ENCODE measurements at places on chromosomes 1 and 21.

- peak; percentile 46 for DNase-seq
Observed at GRCh38 chr1:229258031-229258756, 12.7 kb upstream of the RAB4A start.

- DNase-seq: no peak
Observed at GRCh38 chr1:245516284-245516759, 361.5 kb downstream of the KIF26B start.

- no peak for DNase-seq
Observed at GRCh38 chr1:237394281-237394680, 352.3 kb downstream of the RYR2 start.

DNA sequence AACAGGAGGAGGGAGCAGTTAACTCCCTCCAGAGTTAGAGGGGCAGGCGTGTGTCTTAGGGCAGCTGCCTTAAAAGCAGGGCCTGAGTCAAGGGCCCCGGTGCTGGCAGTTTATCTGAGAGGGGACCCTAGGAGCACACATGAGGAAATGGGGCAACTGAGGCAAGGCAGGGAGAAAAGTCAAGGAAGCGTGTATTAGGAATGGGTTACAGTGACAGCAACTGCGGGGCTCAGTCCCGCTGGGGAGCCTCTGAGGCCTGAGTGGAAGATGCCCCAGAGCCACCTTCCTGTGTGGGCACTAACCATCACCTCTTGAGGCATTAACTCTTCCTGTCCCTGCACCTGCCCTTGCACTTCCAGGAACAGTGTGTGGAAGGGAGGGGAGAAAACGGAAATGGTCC is 276.3 kb downstream of the MATN1 start:
- no peak for DNase-seq

DNA sequence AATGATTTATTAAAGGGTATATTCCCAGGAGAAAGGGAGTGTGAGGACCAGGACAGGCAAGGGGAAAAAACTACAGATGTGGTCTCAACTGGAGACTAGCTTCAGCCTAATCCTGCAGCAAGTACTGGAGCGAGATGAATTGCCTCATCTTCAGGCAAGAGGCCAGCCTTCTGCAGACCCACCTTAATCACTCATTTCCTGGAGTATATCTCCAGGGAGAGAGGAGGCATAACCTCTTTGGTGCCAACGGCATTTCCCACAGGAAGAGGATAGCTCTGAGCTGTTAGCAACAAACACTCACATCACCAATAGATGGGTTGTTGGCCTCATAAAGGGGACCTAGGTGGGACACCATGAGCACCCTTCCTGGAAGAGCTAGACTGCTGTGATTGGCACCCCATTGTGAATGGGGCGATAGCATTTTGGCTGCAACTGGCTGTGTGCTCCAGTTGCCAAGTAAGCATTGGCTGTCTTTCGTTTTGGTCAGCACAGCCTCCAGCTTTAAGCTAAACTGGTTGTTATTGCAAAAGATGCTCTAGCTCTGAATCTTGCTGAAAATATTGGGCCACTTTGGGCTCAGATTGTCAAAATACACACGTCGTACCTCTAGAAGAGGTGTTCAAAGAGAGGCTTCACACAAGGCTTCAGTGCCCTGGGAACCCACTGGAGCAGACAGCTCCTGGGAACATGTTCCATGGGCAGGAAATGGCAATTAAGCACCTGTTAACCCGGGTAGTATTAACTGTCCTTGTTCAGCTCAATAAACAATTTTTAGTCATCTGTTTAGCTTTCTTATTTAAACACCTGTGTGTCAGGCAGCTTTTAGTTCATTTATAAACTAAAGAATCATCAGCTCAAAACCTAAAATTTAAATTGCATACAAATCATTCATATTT is 314.8 kb upstream of the C1orf87 start:
- DNase-seq: no peak

DNA sequence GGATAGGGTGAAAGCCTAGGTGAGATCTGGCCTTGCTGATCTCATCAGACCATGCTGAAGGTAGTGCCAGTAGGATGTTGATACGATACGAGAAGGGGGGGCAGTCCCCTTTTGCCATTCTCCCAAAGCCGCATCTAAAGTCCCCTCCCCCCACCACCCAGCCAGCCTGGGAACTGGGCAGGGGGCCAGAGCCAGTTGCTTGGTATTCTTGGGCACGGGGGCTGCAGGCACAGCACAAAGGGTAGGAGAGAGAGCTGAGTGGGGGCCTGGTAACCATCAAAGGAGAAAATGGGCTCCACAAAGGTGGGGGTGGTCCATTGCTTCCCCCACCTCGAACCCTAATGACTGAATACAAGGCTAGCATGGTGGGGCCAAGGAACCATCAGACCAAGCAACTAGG is 5.4 kb downstream of the PEA15 start:
- DNase-seq: no peak

DNA sequence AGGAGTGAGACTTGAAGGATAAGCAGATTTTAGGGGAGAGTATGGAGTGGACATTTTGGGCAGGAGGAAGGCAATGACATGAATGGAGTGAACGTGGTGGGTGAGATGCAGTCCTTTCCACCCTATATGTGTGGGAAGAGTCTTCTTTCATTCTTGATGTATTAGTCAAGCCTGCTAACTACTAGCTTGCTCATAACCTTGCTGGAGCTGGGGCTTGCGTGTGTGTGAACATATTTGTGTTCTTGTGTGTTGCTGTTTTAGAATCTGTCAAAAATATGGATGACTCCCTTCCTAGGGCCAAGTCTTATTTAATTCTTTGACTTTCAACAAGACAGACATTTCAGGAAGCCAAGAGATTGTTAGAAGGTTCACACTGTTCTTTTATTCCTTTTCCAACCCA is 132.7 kb downstream of the UCK2 start:
- no peak for DNase-seq

DNA sequence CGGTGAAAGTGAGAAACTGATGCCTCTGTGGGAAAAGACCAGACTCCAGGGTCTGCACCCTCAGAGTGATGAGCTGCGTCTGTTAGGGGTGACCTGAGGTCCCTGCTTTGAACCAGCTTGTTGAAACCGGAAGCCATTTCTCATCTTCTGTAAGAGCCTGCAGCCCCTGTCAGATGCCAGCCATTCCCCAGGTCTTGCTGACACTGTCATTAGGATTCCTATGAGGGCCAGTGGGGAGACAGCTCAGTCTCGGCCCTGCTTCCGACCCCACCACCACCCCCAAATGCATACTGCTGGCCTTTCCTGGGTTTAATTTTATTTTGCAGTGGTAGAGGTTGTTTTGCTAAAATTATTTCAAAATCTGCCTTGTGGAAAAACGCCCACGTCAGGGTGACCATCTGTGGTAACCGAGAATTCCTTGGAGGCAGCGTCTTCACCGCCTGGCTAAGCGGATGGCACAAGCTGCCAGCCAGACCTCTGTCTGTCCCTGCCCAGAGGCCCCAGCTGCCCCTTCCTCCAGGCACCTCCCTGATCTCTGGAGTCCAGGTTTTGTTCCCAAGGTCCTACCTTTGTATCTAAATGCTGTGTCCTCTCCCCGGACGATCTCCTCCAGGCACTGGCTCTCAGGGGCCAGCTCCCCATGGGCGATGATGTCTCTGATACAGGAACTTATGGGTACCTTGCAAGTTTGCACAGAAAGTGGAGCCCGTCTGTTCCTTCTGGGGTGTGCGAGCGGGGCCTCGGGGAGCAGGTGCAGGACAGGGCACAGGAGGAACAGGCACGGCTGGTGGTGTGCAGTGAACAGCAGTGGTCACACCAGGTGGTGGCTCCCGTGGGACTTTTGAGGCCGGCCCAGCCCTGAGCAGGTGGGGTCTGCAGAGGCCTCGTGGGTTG is 49.9 kb downstream of the PRKCZ start:
- DNase-seq: peak; percentile 68

DNA sequence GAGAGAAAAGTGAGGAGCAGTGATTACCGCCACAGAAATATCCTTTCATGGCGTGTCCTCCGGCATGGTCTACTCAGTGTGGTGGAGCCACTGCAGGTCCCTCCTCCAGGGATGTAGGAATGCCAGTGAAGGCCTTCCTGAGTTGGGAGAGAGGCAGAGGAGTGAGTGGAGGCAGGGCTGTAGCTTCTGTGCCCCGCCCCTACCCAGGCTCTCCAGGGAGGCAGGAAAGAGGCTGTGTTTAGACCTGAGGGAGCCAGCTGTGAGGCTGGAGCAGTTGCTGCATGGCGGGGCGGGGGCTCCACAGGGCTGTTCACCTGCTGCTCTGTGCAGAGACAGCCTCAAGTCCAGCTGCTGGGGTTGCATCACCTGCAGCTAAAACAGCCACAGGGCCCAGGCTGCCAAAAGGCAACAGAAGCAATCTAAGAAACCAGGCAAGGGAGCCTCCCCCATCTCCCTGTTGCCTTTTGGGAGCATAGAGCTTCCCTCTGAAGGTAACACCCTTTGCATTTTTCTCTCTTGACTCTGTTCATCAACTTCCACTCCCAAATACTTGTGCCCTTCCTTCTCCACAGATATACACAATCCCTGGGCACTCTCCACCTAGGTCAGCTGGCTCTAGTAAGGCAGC is 801 bp upstream of the ANXA9 start:
- DNase-seq: no peak

- no peak for DNase-seq
Observed at GRCh38 chr1:33384040-33384812, 46.7 kb downstream of the PHC2 start.

- DNase-seq: no peak
Observed at GRCh38 chr1:1239614-1240347, 6.7 kb downstream of the C1QTNF12 start.

- no peak for DNase-seq
Observed at GRCh38 chr1:158196461-158196860, 15.8 kb downstream of the CD1D start.
